Activated CD8-positive, alpha-beta memory T cell treated with anti-CD3 and anti-CD28 coated beads, Interleukin-2, amount 10 ng/mL, durations not matched to agents 7 days and 5 days (primary cell): ENCODE measurements at places on chromosomes 2 and 18.

GRCh38 chr2:189661957-189662321 is 680 bp downstream of the ASNSD1 start:
- no peak for DNase-seq

DNA sequence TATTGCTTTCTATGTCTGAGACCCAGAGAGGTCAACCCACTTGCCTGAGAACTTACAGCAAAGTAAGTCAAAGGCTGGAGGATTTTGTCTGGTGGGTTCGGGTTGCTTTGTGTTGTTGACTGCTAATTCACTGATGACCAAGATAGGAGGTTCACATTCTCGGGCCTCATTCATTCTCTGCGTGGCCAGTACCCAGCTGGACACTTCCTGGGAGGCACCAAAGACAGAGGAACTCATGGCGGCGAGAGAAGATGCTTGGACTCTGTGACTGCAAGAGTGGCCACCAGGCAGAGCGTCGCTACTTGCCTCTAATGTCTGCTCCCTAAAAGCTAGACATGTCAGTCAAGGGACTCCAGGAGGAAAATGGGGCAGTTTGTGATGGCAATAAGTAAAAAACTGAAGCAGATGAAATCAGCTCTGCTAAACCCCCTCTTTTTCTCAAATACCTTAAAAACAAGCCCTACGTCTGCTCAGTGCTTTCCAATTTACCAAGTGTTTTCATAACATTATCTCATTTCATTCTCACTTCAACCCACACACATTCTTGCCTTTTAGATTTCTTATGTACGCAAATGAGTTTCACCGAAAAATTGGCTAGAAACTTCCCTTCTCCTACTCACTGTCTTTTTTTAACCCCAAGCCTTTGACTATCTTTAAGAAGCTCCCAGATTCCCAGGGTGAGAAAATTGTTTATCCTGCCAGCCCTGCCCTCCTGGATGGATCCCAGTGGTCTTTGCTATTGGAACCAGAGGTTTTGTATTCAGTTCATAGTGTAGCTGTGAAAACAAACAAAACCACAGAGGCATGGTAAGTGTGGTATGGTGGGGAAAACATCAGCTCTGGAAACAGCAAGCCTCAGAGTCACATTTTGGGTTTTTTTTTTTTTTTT is 4.9 kb upstream of the LBH start:
- DNase-seq = peak; percentile 52

GRCh38 chr2:28239207-28239606 is 153.5 kb upstream of the FOSL2 start:
- DNase-seq = no peak

DNA sequence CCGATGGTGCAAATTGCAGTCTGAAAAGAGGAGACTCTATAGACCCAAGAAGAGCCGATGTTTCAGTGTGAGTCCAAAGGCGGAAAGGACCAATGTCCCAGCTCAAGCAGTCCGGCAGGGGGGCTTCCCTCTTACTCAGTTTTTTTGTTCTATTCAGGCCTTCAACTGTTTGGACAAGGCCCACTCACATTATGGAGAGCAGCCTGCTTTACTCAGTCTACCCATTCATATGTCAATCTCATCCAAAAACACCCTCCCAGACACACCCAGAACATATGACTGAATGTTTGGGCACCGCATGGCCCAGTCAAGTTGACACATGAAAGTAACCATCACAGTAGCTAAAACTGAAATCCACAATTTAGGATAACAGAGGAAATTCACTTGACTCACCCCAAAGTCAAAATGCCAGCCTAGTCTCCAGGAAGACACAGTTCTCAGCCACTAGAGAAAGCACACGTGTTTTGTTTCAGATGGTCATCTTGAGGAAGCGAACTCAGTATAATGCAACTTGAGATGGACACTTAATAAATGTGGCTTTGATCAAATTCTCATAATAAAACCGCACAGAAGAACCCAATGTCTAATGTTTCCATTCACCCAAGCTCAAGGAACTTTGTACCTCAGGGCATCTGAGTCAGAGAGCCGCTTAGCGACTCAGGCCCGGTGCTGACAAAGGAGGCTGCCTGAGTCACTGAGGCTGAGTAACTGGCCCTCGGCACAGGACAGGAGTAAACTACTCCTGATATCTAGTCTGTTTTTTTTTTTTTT is 2.4 kb downstream of the FHL2 start:
- DNase-seq = no peak

GRCh38 chr2:122191331-122191730 is 435.9 kb downstream of the TSN start:
- no peak for DNase-seq

DNA sequence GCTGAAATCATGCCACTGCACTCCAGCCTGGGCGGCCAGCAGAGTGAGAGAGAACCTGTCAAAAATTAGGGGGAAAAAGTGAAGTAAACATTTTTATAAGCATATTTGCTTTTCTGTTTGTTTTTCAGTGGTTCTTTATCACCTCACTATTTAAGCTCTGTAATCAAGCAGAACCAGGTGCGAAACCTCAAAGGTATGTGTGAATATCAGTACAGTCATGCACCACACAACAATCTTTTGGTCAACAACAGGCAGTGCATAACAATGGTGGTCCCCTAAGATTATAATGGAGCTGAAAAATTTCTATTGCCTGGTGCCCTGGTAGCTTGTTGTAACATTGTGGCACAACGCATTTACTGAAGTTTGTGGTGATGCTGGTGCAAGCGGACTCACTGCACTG is 167.4 kb upstream of the STON1 start:
- no peak for DNase-seq

DNA sequence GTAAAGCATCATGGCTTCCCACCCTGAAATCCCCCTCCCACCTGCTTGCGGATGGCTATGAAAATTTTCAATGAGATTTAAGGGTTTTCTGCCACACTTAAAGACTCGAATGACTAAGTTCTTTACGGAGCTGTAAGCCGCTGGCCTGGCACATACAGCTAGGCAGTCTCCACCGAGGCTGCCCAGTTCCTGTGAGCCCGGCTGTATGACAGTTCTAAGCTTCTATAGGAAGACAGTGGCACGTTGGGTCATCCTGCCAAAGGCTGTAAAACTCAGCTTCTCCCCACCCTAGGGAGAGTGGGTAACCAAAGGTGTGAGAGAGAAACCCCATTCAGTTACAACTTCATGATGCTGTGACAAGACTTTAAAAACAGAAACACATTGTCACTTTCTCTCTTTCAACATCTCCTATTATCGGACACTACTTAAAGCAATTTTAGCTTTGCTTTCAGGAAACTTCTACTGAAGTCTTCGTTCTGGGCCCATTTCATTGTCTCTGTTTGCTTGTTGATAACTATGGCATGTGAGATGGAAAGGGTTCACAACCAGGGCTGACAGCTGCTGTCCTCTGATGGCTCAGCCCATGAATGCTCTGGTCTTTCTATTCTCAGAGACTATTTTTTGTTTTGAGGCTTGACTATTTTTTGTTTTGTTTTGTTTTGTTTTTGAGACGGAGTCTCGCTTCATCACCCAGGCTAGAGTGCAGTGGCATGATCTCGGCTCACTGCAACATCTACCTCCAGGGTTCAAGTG is 7.1 kb downstream of the CASP8 start:
- no peak for DNase-seq
